ENCODE measurements at places on chromosomes 7 and 10.

- no peak for DNase-seq
These were observed 148.8 kb downstream of the NOC3L start for GRCh38 chr10:94213980-94214379.

GRCh38 chr7:112573302-112574039, 92.7 kb downstream of the LSMEM1 start:
- peak; percentile 79 for DNase-seq

DNA sequence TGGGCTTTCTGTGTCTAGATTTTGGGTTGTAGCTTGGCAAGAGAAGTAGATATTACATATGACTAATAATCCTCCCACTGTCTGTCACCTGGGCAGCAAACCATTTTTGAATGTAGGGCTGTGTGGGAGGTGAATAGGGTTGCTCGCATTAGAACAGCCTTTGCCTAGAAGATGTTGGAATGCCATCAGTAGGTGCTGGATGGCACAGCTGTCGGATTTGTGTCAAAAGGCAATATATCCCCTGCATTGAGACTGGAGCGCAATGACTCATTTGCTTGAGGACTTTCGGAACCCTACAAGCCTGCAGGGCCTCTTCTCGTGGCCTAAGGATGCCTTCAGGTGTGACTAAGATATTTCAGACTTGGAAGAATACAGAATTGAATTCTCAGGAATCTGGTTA, 323.8 kb downstream of the GPR158 start:
- DNase-seq, result no peak

DNA sequence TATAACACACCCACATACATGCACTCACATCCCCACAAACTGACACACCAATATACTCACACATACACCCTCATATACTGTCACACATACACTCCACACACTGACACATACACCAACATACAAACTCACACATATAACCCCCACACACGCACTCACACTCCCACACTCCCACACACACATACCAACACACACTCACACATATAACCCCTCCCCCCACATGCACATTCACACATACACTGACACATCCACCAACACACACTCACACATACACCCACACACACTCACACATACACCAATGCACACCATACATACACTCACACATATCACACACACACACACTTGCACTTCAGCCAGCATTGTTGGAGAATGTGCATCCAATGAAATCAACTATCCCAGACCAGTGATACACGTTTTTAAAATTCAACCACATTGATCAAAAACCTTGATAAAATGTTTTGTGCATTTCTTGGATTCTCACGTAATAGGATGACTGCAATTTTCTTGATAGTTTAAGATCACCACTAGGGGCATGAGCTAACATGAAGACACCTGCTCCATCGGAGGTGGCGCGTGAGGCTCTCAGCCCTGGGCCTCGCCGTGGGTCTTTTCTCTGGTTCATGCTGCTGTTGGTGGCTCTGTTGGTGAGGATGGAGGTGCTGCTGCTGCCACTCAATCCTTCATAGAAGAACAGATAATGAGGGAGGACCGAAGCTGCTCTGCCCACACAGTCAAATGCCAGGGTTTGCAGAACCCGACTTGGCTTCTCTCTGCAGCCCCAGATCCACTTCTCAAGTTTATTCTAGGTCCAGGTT, 32.1 kb upstream of the CHST15 start:
- peak; percentile 51 for DNase-seq

DNA sequence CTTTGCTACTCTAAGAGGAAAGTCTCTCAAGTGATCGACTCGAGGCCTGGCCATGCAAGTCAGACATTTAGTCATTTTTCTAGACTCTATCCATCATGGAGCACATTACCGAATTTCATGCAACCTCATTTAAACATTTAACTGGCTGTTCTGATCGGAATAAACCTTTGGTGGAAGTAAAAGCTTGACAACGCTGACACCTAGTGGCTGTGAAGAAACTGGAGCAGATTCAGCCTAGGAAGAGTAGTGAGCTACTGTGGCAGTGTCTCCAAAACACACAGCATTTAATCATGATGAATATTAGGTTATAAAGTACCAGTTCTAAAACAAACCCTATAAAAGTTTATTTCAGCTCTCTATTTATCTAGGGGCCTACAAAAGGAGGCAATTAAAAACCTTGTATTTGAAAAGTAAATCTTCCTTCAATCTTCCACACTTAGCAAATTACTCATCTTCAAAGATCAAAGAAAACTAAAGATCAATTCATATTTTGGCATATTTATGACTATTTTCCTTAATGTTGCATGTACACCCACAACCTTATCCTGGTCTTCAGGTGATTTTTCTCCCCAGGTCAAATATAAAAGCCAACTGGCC, 175.0 kb downstream of the CTNNA3 start:
- peak; percentile 66 for DNase-seq

DNA sequence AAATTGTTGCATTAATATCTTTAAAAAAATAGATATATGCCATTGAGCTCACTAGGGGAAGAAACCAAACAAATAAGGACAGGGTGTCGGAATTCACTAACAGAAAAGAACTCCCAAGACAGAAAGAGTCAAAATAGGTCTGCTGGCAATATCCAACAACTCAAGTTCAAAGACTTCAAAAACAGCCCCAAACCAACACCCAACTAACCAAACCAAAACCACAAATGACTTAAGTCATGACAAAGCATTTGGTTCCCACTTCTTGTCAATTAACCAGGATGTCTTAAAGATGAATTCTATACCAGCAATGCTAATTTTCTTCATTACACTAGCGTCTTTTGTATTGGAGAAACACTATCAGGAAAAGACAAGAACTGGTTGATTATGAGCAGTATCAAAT, 249.0 kb upstream of the PLXNA4 start:
- DNase-seq, result peak; percentile 24

GRCh38 chr10:7697426-7697825, 5.7 kb upstream of the ITIH2 start:
- DNase-seq, result no peak

DNA sequence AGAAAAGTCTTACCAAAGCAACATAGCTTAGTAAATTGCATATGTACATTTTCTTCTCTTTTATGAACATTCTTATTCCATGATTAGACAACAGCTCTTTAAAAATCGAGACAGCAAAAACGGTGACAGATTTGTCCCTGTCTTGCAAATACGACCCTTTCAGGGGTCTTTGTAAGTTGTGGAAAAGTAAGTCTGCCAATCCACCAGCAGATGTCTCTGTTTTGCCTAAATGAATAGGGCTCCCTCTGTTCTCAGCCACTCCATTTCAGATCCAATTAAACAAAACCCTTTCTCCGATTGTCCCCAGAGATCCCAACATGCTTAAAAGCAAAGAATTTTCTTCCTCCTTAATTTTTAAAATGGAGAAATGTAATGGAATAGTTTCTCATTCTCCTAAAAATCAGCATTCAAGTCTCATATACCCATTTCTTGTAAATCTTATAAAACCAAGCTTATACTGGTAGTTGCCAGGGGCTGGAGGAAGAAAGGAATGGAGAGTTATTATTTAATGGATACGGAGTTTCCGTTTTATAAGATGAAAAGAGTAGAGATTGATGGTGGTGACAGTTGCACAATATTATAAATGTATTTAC, 61.0 kb upstream of the NFE2L3 start:
- peak; percentile 80 for DNase-seq

DNA sequence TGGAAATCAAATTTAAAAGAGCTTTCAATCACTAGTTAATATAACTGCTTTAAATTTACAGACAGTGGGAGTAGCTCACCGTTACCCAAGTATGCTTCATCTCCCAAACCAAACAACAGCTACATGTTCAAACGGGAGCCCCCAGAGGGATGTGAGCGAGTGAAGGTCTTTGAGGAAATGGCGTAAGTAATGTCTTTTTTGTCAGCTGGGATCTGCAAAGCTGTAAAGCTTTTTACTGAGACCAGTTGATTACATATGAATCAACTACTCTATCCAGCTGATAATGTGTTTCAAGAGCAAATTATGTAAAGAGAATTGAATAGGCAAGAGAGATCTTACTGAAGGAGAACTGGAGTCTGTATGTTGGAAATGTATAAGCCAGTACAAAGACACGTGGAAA, 116.2 kb downstream of the GLCCI1 start:
- no peak for DNase-seq

- DNase-seq, result no peak
These were observed 45.3 kb upstream of the MALRD1 start for GRCh38 chr10:19003341-19003740.

- no peak for DNase-seq
These were observed 36.1 kb downstream of the NEUROD6 start for GRCh38 chr7:31304446-31304845.

GRCh38 chr10:3292636-3293035, 120.1 kb upstream of the PITRM1 start:
- DNase-seq, result no peak

DNA sequence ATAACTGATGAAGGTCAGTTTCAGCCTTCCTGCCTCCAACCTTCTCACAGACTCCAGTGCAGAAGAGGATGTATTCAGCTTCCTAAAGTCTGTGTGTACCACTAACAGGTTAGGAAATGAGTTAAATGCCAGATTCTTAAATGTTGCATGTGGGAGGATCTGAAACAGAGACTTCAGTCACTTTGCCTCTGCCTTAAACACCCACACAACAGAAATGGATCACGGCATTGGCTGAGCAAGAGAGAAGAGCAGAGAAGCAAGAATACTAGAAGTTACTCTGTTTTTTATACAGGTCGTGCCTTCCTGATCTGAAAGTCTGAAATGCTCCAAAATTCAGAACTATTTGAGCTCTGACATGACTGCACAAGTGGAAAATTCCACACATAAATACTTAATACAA, 98.9 kb upstream of the ARHGAP21 start:
- no peak for DNase-seq

DNA sequence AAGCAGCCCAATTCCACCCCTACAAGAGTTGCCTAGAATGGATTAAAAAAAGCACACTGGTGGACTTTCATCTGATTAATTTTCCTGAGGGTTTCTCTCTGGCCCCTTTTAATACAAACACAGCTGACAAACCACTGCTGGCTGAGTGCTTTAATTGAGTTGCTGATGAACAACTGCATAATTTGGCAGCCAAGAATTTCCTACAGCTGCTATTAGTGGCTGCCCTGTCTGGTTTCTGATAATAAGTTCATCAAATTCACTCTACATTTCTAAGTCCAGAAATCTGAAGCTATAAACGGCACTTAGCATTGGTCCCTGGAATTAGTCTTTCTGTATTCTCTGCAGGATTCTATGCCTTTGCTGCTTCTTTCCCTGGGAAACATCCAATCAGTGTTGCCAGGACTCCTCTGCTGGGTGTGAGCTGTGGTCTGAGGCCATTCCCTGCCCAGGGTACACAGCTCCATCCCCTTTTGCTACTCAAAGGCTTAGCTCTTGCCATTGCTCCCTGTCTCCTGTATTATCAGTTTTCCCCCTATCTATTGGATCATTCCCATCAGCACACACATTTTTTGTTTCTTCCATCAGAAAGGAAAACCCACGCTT, 110.6 kb downstream of the LSM5 start:
- no peak for DNase-seq

- DNase-seq, result no peak
These were observed 10.5 kb upstream of the TRIM24 start for GRCh38 chr7:138449580-138449979.

DNA sequence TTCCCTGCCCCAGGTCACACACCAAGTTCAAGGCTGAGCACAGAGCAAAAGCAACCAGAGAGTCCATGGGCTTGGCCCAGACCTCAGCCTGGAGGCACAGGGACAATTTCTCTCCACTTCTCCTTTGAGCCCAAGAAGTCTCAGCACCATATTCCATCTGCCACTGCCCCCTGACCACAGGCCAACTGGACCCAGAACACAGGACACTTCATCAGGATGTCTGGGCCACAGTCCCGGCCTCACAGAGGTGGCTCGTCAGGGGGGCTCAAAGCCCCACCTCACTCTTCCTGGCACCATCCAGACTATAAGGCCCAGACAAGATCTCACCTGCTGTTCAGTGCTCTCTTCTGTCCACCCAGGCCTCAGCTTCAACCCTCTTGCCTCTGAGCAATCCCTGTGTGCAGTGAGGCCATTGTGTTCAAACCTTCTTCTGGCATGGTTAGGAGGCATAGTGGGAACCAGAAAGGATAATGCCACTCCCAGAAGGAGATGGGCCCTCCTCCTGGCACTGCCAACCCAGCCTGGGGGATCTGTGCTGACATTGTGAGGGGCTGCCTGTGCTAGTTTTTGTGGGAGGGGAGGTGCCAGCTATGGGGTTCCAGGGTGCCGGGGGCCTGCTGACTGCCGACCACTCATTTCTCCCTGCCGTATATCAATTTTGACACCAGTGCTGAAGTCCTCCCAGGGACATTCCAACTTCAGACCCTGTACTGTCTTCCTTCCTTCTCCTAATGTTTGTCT, 49.7 kb upstream of the ANTXRL start:
- DNase-seq, result no peak

DNA sequence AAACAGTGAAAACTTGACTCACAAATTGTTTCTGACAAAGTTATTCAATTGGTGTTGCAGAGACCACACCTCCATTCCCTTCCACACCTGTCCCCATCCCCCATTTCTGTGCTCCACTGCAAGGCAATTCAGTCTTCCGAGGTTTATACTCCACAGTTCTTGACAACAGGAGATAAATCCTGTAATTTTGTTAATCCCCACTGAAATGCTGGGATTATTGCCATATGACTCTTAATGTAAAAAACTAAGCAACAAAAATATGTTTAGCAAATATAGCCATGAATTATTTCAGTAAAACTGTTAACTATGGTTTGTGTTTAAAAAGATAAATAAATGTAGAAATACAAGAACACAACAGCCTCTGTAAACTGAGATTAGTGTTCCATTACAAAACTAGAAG, 170.1 kb upstream of the SEMA3D start:
- no peak for DNase-seq

- DNase-seq, result no peak
These were observed 1619.6 kb upstream of the LRRTM3 start for GRCh38 chr10:65306201-65306600.

DNA sequence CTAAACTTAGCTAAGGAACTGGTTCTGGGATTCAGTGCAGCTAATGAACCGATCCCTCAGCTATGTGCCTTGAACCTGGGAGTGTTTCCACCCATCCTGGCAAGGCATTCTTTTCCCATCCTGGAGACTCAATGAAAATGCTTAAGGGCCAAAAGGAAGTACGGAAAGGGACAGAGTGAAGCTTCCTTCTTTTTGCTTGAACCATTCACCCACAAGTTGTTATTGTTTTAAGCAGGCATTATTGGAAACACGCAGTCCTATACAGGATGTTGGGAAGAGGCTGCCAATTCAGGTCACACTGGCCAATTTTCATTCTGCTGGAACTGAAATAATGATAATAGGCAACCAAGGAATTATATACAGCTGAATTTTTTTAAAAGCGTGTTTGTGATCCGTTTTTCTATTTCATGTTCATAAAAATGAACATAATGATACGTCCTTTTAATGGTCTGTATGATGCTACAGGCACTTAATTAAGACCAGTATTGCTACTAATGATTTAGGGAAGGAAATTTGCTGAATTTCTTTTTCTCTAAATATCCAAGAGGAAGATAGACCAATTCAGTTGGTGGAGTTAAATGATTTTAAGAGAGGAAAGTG, 57.8 kb upstream of the FZD1 start:
- no peak for DNase-seq

DNA sequence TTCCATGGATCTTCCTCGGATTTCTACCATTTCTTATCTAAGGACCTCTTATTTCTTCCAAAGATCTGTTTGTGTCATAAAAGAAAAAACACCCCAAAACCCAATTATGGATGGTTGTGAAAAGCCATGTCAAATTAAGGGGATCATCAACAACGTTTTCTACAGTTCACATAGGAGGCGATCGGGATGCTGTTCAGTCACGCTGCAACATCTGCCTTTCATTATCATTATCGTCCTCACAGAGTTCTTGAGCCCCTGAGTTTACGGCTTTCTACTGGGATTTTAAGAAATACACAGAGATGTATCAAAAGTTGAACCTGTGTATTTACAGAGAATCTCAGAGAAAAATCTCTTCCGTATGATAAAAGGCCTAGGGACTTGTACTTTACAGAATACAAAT, 101.4 kb downstream of the GRM8 start:
- DNase-seq, result no peak

Measured in hematopoietic multipotent progenitor cell treated with erythropoietin and hydrocortisone succinate and interleukin-3 and kit ligand, for 6 days (in vitro differentiated cells).